Activated naive CD4-positive, alpha-beta T cell treated with anti-CD3 and anti-CD28 coated beads, Interleukin-2, amount 10 ng/mL, durations not matched to agents 7 days and 5 days (primary cell): ENCODE measurements at places on chromosomes 2 and 18.

DNA sequence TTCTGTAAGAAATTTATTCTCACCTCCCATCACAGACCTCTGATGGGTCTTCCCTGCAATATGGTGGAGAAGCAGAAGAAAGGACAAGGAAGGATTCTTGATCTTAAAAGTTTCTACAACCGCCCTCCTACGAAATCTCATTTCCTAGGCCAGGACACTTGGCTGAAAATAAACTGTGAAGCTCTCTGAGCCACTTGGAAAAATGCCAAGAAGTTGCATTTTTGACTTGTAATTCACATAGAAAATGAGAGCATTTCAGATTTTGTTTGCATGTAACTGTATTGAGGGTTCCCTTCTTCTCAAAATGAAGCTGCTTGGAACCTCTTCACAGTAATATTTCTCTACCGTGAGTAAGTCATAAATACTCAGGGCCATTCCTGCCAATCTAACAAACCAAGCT is 458.3 kb upstream of the SLC14A2 start:
- no peak for DNase-seq

- DNase-seq = no peak
Measured at GRCh38 chr18:57951117-57951796, 92.8 kb upstream of the NEDD4L start.

DNA sequence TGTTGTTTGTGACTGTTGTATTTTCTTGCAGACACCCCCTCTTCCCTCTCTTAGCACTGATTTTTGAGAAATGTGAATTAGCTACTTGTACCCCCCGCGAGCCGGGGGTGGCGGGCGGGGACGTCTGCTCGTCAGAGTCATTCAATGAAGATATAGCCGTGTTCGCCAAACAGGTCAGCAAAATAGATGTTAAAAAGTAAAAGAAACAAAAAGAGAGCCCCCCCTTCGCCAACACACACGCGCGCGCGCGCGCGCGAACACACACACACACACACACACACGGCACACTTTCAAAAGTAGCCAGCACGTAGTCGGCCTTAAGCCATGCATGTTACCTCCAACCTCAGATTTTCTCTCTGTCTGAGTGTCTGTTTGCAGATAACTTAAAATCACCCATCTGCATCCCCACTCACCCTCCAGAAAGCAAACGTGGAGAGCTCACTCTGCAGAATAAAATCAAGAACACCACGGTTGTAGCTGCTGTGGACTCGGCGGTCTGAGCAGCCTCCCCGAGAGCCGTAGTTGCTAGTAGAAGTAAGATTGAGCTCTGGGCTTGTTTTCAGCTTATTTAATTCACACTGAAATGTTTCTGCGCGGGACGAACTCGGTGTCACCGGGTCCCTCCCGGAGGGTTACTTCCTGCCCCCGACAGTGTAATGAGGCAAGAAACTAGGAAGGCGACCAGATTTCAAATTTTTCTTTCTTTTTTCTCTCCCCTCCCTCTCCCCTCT is 5.1 kb downstream of the MEIS1 start:
- no peak for DNase-seq

DNA sequence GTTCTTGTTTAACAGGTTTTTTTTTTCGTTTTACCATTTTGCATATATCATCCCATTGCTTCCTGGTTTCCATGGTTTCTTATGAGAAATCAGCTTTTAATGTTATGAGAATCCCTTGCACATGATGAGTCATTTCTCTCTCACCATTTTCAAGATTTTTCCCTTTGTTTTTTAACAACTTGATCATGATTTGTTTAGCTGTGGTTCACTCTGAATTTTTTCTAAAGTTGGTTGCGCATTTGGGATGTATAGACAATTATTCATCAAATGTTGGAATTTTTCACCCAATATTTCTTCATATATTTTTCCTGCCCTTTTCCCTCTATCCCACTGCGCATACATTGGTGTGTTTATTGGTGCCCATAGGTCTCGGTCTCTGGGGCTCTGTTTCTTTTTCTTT is 42.4 kb upstream of the BIN1 start:
- DNase-seq = no peak

DNA sequence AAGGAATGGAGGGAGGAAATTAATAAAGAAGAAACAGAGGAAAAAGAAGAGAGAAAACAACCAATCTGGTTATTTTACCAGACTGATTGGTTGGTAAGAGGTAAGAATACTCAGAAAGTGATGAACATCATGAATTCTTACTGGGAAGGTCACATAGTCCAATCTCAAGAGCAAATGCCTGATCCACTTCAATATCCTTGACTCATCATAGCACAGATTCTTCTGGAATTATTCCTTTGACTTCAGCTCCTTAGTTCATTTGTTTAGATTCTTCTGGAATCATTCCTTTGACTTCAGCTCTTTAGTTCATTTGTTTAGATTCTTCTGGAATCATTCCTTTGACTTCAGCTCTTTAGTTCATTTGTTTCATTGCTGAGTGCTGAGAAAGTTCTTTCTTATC is 2030.6 kb upstream of the CELF4 start:
- DNase-seq = no peak

- DNase-seq = peak; percentile 52
Measured at GRCh38 chr18:23689031-23689615, at the start of gene LAMA3. Gene LAMA3 (plus strand): TSS chr18:23689453. CDS start chr18:23689684, 231 bp downstream.

DNA sequence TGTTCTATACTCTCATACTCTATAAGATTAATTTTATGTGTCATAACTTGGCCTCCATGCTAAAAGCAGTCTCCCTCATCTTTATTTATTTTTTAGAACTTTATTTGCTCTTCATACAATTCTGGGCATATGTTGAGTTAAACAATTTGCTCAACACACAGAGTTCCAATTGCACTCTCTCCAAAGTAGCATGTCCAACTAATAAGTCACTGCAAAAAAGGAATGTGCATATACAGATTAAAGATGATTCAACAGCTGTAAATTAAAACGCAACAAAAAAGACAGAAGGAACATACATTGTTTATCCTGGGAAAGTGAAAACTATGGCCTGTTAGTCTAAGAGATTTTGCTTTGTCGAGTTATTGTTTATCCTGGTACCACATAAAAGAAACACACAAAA is 277.7 kb upstream of the ACVR2A start:
- no peak for DNase-seq

GRCh38 chr18:62885804-62886203 is 170.5 kb downstream of the PHLPP1 start:
- no peak for DNase-seq

- no peak for DNase-seq
Measured at GRCh38 chr18:25446972-25447371, 95.0 kb upstream of the ZNF521 start.

GRCh38 chr2:163210430-163210918 is 371.9 kb upstream of the KCNH7 start:
- no peak for DNase-seq

DNA sequence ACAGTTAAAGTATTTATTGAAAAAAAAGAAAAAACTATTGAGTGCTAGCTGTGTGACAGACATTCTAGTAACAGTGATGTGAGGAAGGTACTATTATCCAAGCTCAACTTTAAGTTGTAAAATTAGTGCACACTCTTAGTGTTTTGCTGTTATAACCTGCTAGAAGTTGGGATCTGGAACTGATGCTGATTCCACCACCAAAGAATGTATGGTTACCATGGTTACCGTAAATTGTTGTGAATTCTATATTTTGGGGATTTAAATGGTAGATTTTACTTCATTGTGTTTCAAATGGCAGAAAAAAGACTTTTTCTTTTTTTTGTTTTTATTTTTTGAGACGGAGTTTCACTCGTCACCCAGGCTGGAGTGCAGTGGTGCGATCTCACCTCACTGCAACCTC is 5.3 kb downstream of the AGFG1 start:
- no peak for DNase-seq

DNA sequence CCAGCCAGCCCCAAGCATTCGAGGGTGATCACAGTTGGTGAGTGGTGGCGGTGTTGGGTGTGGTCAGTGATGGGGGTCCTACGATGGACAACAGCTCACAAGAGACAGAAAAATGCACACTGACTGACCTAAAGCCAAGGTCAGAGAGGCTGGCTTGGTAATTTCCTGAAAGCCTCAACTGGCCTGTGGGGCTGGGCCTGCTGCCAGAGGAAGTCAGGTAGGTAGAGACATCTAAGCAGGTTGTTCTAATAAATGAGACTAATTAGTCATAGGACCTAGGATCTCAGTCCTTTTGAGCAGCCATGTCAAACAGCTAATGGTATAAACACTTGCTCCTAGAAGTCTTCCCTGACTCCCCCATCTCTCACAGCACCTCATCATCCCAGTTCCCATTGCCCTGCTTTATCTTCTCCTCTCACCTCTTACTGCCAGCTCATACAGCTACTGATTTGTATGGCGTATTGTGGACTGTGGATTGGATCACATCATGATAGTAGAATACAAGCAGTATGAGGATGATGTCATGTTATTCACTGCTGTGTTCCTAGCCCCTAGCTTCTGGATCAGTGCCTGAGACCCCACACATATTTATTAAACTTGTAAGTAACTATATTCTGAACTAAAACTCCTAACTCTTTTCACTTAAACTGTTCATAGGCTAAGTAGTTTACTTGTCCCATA is 262.9 kb upstream of the KLHL29 start:
- no peak for DNase-seq

- no peak for DNase-seq
Measured at GRCh38 chr2:71839826-71840225, 307.8 kb downstream of the CYP26B1 start.

- no peak for DNase-seq
Measured at GRCh38 chr18:69559604-69560003, 158.9 kb downstream of the DOK6 start.

DNA sequence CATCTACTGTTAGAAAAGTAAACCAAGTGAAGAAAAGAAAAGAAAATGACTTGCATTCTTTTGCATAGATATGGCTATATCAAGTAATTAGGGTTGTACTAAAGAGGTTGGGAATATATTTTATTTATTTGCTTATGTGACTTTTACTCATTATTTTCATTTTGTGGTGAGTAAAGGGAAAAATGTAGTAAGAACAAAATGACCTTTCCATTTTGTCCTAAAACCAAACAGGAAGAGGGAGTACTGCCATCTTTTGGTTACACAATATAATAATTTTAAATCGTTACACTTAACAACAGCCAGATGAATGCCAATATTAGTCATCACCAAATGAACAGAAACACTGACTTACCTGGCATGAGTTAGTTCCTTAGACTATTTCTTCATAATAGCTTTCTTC is 47.3 kb upstream of the NDUFV2 start:
- no peak for DNase-seq

DNA sequence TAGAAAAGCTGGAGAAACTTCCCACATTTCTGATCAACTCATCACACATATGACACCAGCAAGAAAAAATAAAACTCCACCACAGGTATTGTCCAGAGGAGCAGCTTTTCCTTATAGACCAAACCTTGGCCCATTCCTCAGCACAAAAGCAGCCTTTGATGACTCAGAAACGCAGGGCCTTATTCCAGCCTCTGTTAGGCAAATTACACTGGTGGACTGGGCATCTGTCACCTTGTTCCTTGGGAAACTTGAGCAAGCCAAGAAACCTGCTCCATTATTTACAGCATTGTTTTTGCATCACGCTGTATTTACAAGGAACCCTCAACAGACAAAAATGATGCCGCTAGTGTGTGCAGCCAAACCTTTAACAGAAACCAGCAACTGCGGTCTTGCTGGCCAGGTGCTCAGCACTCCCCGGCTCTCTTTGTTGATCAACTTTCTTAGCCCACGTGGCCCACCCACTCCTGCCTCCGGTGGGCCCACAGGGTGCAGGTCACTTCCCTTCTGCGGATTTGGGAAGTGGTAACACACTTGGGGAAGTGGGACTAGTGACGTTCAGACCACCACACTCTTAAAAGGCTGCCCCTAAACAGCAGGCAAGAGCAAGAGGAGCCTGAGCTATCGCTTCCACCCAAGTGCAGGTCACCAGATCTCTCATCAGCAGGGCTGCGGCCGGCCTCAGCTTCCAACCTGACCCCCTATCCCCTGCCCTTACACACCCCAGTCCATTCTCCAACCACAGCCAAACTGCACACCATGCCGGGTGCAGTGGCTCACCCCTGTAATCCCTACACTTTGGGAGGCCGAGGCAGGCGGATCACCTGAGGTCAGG is 1.5 kb downstream of the AP1S3 start:
- DNase-seq = no peak

GRCh38 chr2:213932-214693 is 49.7 kb downstream of the SH3YL1 start:
- no peak for DNase-seq

GRCh38 chr2:46518861-46519260 is 39.5 kb downstream of the TMEM247 start:
- no peak for DNase-seq

- no peak for DNase-seq
Measured at GRCh38 chr2:146228466-146229058, 1616.3 kb upstream of the ACVR2A start.

DNA sequence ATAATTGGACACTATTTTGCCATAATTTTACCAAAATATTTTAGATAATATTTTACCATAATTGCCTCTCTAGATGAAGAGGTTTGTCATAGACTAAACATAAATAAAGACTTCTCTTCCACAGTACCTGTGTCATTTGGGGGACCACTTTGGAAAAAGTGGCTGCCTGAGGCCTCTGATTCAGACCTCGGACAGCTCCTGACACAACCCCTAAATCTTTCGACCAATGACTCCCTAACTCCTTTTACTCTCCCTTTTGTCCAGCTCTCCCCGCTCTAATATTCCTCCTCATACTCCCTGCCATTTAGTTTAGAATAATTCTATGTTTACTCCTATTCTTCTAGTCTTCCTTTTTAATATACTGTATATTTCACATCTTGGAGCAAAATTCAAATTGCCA is 36.0 kb upstream of the UBE2E3 start:
- no peak for DNase-seq

DNA sequence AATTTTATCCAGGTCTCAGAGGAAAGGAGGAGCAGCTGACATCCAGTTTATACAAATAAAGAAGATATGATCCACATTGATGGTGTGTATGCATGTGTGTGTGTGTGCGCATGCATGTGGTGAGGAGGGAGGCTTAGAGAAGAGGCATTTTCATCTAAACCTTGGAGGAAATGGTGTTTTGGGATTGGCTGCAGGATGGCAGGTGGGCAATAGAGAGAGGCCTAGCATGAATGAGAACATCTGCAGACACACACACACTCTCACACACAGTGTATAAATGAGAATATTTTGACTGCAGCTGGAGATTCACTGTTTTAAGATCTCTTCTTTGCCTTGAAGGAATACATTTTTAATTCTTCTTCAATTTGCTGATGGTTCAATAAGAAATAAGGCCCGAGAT is 61.7 kb upstream of the TMEM17 start:
- no peak for DNase-seq

- no peak for DNase-seq
Measured at GRCh38 chr2:113176696-113177355, 3.1 kb downstream of the PSD4 start.

GRCh38 chr2:237729681-237730475 is 68.7 kb upstream of the RBM44 start:
- DNase-seq = no peak

DNA sequence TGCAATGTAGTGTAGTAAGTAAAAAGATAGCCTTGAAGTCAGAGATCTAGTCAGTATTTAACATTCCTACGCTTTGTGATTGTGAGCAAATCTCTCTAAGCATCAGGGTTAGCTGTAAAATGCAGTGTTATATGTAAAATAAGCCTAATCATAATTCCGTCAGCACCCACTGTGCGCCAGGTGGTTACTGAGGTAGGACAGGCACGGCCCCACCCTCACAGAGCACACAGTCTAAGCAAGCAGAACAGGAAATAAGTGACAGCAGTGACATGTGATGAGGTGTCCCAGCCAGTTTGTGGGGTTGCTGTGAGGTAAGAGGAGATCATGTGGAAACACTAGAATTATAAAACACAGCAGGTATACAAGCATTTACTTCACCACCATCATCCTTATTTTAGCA is 267.1 kb downstream of the ICOS start:
- DNase-seq = no peak

GRCh38 chr2:178450524-178450773 is 526 bp downstream of the PRKRA start:
- DNase-seq = peak; percentile 83

- DNase-seq = no peak
Measured at GRCh38 chr2:222176890-222177289, 121.9 kb downstream of the PAX3 start.
